ENCODE measurements at places on chromosomes 13 and 19.
A peak's percentile ranks its signal among the peaks of the same experiment; 100 is the strongest.

GRCh38 chr19:3699741-3700241 lies 477 bp downstream of the PIP5K1C start:
- no peak for DNase-seq

DNA sequence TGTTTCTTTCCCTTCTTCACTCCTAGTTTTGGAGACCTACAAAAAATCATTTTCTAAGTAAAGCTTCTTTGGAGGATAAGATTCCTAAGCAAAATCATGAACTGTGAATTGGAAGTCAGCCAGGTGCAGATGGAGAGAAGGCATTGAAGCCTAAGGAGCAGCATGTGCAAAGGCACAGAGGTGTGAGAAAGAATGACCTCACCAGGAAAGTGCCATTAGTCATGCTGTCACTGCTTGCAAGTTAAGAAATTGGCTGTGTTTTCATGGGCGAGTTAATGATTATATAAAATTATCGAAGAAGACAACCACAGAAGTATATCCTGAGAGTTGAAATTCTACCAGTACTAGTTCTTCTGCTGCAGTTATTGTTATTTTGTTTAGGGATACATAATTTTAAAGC lies 80.3 kb upstream of the KLHL1 start:
- no peak for DNase-seq

DNA sequence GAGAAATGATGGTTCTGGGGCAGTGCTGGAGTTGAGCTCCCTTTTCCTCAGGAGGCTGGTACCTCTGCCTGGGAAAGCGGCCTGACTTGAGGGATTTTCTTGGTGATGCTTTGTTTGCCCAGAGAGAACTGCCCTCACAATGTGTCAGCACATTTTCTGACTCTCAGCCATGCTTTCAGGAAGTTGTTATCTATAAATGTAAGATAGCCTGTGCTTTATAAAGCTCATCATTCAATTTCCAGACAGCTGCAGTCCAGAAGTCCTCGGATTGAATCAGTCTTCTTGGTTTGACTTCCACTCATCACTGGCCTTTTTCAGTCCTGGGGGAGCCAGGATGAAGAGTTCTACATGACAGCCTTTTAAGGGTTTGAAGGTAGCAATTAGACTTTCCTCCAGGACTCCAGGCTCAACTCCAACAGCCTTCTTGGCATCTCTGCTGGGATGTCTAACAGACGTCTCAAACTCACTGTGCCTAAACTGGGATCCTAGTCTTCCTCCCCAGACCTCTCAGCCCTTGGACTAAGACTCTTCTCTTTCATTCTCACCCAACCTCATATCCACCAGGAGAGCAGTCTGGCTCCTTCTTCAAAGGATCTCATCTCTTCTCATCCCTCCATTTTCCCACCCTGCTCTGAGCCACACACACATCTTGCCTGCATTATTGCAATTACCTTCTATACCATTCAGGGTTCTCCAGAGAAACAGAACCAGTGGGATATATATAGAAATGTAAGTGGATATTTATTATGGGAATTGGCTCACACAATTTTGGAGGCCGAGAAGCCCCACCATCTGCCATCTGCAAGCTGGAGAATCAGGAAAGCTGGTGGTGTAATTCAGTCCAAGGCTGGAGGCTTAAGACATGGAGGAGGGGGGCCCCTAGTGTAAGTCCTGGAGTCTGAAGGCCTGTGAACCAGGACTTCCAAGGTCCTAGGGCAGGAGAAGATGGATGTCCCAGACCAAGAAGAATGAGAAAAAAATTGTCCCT lies 13.1 kb downstream of the ERICH6B start:
- DNase-seq = no peak

GRCh38 chr19:41928221-41928683 lies at the start of gene ERFL:
TSS of gene ERFL (minus strand) at chr19:41928449. CDS start at chr19:41912919, 15,530 bp downstream.
- no peak for DNase-seq

GRCh38 chr13:51412431-51412830 lies 40.4 kb downstream of the INTS6 start:
- no peak for DNase-seq

DNA sequence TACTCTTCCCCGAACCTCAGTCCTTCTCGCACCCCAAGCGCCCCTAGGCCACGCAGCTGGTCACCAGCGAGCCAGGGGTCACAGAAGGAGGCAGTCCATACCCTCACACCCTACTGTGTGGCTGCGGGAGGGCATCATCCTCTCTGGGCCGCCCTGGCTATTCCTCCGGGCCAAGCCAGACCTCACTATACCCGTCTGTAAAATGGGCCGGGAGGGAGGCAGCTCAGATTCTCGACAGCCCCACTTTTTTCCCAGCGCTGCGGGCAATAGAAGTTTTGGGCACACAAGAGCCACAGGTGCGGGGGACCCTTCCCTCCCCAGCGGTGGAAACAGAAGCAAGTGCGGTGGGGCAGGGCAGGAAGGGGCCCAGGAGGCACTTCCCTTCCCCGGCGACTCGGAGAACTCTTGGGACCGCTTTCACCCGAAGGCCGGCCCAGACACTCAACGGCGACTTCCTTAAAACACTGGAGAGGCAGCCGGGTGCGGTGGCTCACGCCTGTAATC lies 5.6 kb upstream of the ARRDC2 start:
- DNase-seq = no peak

DNA sequence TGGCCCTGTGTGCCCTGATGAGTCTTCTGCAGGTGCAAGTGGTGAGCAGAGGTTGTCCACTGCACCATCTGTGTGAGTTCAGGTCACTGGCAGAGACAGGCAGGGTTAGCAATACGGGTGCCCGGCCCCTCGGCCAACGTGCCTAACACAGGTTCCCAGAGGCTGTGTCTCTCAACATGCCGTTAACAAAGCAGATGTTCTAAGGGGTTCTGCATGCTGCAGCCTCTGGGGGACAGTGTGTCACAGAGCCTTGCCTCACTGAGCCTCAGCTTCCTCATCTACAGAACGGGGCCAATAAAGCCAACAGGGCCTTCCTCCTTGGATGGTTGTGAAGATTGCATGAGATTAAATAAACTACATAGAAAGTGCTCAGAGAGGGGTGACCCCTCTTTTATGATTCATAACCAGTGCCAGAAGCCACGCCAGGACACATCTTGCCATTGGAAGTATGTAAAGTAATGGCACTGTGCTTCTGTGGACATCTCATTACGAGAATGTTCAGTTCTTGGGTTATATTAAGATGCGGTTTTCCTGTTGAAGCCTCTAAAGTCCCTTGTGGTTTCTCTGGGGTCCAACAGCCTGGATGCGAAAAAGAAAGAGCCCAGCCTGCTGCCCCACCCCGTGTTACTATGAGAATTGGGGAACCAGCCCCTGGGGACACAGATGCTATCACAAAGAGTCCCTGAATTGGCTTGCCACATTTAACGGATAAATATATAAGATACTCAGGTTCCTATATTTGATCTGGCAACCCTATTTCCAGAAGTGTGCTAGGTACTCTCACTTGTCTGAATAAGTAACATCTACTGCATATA lies 11.2 kb upstream of the ARHGEF18 start:
- peak; percentile 30 for DNase-seq

GRCh38 chr13:29595380-29596063 lies at the start of gene SLC7A1:
TSS of gene SLC7A1 (minus strand) at chr13:29595688. CDS start at chr13:29536188, 59,500 bp downstream.
- peak; percentile 78 for DNase-seq

- no peak for DNase-seq
Observed at GRCh38 chr19:33063356-33063752, 1.3 kb downstream of the RHPN2 start.

- DNase-seq = no peak
Observed at GRCh38 chr19:32254509-32254890, 90.9 kb upstream of the ZNF507 start.

GRCh38 chr19:5718579-5719273 lies 1.2 kb downstream of the LONP1 start:
- peak; percentile 25 for DNase-seq

GRCh38 chr19:39845584-39845932 lies 621 bp downstream of the FBL start:
- DNase-seq = no peak

GRCh38 chr19:23855676-23856075 lies 59.0 kb upstream of the ZNF726 start:
- DNase-seq = no peak

- DNase-seq = no peak
Observed at GRCh38 chr19:50792272-50793250, 2.3 kb downstream of the ACP4 start.

- peak; percentile 10 for DNase-seq
Observed at GRCh38 chr13:75480671-75481175, 1.2 kb downstream of the TBC1D4 start.

DNA sequence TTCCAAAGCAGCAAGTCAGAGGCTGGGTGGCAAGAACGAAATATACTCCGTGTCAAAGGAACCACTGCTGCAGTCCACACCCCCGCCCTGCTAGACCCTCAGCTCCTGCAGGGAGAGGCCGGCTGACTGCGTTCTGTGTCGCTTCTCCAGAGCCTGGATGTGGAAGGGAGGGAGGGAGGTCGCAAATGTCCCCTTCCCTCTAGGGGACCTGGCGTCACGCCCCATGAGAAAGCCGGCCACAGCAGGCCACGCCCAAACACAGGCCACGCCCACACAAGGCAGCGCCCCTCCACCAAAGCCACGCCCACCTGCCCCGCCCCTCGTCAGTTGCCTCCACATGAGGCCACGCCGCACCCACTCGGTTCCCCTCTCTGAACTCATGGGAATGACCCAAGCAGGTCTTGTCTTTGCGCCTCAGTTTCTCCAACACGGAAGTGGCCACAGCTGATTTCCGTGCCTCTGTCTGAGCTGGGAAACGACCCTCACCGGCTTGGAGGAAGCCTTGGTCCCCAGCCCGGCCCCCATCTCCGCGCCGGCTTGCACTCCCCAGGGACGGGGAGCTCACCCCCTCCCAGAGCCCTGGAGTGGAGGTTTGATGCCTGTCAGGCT lies 38.4 kb upstream of the TCF3 start:
- DNase-seq = peak; percentile 32

- DNase-seq = peak; percentile 43
Observed at GRCh38 chr19:18437491-18438330, at the start of gene ISYNA1. TSS of gene ISYNA1 (minus strand) at chr19:18438133. CDS start at chr19:18437979, 154 bp downstream.

- no peak for DNase-seq
Observed at GRCh38 chr13:61765181-61765742, 349.6 kb upstream of the PCDH20 start.

DNA sequence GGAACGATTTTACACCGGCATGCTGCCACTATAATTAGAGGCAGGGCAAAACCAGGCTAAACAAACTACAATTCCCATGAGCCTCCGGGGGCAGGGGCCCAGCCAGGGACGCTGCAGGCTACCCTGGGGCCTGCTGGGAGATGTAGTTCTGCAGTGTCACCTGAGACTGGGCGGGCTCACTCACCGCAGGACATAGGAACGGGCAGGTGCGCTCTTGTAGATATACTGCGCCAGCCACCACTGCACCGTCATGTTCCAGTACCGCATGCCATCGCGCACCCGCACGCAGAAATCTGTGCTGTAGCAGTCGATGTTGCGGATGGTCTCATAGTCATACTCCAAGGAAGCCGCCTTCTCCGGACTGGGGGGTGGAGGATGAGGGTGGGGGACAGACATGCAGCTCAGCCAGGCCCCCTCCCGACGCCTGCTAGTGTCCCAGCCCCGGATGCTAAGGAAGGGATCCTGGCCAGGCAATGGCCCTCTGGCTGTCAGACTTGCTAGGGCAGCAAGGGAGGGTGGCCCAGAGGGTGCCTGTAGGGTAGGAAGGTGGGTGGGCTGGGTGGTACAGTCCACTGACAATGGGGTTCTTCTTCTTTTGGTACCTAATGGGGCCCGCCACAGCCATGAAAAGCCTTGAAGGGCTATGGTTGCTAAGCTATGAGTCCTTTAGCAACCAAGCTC lies 5.8 kb upstream of the TMC4 start:
- DNase-seq = peak; percentile 33

DNA sequence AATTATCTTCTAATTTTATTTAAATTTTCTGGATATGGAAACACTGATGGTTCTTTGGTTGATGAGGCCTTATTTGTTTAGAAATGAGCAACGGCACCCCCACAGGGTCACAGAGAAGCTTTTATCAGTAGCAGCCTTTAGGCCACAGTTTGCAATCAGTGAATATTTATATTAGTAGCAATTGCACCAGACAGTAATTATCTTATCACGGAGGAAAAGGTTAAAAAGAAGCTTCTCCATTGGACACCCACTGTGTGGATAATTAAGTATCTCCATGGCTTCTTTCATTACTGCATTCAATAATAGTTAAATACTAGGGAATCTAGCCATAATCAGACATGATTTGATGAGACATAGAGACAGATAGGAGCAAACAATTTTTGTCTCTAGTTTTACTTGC lies 2099.2 kb upstream of the PCDH20 start:
- no peak for DNase-seq

- no peak for DNase-seq
Observed at GRCh38 chr13:32407854-32408253, 20.1 kb downstream of the N4BP2L1 start.

GRCh38 chr19:12665671-12666264 lies 774 bp downstream of the MAN2B1 start:
- no peak for DNase-seq

DNA sequence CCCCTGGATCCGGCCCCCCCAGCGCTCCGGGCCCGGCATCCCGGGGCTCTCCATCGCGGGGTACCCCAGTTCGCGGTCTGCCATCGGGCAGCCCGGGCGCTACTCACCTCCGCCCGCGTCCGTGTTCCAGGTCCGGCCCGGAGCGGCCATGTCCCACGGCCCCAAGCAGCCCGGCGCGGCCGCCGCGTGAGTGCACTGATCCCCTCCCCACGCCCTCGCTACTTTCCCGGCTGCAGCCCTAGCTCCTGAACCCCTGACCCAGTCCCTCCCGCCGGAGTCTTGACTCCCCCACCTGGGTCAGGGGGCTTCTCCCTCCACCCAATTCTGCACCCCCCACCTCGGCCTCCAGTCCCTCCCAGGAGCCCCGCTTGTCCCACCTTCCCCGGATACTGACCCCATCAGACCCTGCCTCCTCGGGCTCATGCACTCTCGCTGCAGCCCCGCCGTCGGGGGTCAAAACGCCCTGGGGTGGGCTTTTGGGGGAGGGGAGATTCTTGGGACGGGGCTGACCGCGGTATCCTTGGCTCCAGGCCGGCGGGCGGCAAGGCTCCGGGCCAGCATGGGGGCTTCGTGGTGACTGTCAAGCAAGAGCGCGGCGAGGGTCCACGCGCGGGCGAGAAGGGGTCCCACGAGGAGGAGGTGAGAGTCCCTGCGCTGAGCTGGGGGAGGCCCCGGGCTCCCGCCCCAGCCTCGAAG lies 566 bp downstream of the HMG20B start:
- DNase-seq = no peak

DNA sequence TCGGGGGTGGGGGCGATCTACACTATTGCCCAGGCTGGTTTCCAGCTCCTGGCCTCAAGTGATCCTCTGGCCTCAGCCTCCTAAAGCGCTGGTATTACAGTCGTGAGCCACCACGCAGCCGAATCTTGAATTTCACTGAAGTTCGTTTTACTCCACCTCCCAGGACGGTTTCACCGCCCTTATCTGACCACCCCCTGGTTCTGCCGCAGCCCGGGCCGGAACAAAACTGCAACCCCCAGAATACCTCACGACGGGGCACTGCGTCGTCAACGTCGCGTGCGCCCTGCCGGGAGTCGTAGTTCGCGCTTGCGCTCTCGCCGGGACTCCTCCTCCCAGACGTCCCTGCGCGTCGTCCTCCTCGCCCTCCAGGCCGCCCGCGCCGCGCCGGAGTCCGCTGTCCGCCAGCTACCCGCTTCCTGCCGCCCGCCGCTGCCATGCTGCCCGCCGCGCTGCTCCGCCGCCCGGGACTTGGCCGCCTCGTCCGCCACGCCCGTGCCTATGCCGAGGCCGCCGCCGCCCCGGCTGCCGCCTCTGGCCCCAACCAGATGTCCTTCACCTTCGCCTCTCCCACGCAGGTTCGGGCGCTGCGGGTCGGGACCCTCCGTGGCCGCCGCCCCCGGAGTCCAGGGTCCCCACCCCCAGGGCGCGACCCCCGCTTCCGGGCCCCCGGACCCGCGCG lies at the start of gene ATP5F1D:
Gene ATP5F1D, plus strand, starts transcription at position 335 of the 679 bp plus-strand sequence. Its CDS starts 100 bp downstream, at position 435.
- DNase-seq = peak; percentile 91
